ENCODE measurements at places on chromosomes 6 and 20.
A peak's percentile ranks its signal among the peaks of the same experiment; 100 is the strongest.

DNA sequence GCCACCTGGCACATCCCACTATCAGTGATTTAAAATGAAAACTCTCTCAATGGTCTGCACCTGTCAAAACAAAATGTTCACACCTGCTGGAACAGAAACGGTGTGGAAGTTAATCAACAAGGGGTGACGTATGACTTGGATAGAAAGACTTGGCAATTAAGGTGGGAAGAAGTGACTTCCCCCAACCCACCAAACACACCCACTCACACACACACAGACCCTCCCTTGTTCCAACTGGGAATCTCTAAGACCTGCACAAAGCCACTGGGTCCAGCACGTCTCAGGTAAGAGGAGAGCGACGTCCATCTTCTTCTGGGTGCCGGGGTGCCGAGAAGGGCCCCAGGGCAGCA, 25.1 kb upstream of the TCFL5 start:
- DNase-seq: no peak

GRCh38 chr20:59588236-59588855, 16.0 kb upstream of the PHACTR3 start:
- no peak for DNase-seq

GRCh38 chr6:7324520-7324919, 11.5 kb upstream of the SSR1 start:
- DNase-seq: no peak

GRCh38 chr6:157222201-157222981, 100.9 kb downstream of the TMEM242 start:
- no peak for DNase-seq

GRCh38 chr6:31083742-31084354, 28.5 kb downstream of the C6orf15 start:
- peak; percentile 56 for DNase-seq

DNA sequence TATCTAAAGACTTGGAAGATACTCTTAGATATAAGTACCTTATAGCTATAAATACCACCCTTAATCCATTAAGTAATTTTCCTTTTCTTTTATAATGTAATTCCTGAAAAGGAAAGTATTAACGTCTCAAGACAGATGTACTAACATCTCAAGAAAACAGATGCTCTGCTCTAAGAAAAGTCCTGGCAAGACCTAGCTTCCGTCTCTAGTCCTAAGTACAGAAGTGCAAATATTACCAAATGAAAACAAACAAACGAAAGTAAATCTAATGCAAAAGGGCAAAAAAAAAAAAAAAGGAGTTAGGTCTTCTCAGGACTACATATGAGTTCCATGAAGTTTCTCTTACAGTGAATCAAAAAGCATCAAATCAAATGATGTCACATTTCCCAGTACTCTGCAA, 106.8 kb upstream of the PDE10A start:
- DNase-seq: no peak

GRCh38 chr20:51930775-51931174, 128.5 kb upstream of the SALL4 start:
- no peak for DNase-seq
